ENCODE measurements at places on chromosomes 11 and 22.

GRCh38 chr22:27988704-27989103, 69.6 kb upstream of the PITPNB start:
- no peak for DNase-seq

DNA sequence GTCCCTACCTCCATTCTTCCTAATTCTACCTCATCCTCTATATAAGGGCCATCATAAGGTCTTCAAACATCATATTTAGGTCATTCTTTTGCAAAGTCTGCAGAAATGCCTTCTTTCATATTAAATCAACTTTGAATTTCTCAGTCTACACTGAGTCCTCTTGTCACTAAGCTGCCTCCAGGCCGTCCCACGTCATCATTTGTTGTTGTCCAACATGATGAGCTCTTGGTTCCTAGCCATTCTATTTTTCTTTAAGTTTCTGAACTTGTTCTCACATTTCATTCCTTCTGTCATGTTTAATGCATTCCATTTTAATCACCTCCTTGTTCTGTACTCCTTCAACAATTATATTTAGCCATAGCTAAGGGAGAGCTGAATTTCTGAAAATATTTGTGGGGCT, 59.2 kb upstream of the PGR start:
- DNase-seq: no peak

- DNase-seq: no peak
Observed at GRCh38 chr11:78800096-78800690, 225.5 kb upstream of the NARS2 start.

DNA sequence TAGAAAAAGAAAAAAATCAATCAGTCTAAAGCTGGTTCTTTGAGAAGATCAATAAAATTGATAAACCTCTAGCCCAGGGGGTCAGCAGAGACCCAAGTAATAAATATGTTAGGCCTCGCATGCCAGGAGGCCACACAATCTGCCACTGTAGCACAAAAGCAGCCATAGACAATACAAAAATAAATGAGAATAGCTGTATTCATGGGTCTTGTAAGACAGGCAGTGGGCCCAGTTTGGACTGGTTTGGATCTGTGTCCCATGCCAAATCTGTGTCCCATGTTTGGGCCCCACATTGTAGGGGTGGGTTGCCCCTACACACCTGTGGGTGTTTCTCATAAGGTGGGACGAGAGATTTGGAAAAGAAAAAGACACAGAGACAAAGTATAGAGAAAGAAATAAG, 6.6 kb upstream of the PLAAT4 start:
- no peak for DNase-seq

DNA sequence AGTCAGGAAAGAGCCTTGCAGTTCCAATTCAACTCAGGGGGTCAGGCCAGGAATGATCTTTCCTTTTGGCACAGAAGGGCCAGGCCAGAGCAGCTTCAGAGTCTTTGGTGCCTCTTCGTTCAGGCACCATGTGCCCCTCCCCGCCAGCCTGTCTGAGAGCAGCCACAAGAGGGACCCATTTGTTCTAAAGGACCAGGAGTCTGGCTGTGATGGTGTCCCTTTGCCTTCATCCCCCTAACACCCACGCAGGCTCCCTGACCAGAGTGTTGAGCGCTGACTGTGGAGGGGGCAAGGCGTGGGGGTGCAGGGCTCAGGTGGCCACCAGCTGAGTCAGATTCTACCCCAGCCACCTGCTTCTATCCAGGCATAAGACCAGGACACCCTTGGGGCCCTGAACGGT, 156.4 kb downstream of the TTC17 start:
- DNase-seq: peak; percentile 12

DNA sequence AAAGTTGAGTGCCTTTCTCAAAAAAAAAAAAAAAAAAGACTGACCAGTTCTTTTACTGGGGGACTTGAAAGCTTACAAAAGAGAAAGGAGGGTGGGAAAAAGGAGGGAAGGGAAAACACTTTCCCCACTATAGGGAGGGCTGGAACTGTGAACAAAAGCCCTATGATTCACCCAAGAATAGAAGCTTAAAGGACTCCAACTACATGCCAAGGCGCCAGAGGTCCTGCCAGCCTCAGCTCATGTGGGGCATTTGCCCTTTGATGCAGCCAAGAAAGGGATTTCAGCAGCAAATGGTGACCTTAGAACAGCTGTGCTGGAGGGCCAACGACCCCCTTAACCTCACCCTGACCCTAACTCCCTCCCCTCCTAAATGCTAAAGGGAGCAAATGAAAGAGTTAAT, 160.0 kb downstream of the NTM start:
- DNase-seq: no peak

DNA sequence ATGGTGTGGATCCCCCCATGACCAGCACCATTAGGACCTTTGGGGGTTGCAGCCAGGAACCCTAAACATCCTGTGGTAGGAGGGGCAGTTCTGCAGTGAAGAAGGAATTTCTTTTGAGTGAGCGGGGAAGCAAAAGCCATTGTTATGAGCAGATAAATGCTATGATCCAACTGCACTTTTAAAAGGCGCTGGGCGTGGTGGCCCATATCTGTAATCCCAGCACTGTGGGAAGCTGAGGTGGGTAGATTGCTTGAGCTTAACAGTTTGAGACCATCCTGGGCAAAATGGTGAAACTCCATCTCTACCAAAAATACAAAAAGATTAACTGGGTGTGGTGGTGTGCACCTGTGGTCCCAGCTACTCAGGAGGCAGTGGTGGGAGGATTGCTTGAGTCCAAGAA, 5.9 kb upstream of the TOMM22 start:
- no peak for DNase-seq

GRCh38 chr11:46674463-46675287, 25.7 kb downstream of the ARHGAP1 start:
- no peak for DNase-seq

DNA sequence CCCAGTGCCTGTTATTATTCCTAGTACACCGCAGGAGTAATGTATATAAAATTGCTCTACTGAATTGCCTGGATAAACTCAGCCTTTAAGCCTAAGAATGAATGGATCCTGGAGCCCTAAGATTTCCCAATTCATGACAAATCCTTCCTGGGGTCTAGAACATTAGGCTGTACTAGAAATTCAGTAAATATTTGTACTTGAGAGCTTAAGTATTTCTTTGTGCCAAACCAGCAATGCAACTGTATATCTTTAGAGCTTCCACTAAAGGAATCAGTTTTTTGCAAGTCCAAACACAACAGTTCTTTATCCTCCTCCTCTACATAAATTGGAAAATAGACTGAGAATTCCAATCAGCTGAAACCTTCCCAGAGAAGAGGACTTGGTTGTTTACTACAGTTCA, 65.6 kb downstream of the FAM168A start:
- peak; percentile 21 for DNase-seq

DNA sequence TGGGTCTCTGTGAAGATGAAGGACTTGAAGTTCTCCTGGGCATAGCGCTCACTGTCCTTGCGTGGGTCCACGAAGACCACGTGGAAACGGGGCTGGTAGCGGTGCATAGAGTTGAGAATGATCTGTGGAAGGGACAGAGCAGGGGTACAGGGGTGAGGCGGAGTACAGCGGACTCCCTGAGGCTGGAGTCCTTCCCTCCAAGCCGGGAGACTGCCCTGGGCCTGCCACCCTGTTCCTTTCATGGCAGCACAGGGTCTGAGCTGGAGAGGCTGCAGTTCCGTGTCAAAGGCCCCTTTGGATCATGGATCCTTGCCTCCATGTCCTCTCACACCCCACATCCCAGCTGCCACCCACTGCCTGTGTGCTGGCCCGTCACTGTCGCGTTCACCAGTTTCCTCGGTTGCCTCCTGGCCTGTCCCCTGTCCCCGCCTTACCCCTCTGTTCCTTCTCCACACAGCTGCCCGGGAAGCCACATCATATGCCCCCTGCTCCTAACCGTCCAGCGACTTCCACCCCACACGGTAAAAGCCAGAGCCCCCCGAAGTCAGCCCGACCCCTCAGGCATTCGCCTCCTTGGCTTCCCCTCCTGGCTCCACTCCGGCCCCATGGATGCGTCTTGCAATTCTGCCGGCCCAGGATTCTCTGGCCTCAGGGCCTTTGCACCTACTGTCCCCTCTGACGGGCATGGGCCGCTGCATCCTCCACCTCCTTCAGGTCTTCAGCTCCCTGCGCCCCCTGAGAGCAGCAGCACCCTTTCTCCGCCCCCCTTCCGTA, 3.4 kb upstream of the NUDT8 start:
- no peak for DNase-seq

DNA sequence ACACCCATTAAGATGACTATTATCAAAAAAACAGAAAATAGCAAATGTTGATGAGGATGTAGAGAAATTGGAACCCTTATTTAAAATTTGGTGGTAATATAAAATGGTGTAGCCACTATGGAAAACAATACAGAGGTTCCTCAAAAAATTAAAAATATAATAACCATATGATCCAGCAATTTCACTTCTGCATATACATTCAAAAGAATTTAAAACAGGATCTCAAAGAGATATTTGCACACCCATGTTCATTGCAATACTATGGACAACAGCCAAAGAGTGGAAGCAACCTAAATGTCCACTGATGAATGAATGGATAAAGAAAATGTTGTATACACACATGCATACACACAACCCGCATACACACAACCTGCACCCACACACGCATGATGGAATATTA, 102.2 kb downstream of the FAM168A start:
- no peak for DNase-seq

- no peak for DNase-seq
Observed at GRCh38 chr11:86923999-86924766, 31.0 kb downstream of the FZD4 start.

DNA sequence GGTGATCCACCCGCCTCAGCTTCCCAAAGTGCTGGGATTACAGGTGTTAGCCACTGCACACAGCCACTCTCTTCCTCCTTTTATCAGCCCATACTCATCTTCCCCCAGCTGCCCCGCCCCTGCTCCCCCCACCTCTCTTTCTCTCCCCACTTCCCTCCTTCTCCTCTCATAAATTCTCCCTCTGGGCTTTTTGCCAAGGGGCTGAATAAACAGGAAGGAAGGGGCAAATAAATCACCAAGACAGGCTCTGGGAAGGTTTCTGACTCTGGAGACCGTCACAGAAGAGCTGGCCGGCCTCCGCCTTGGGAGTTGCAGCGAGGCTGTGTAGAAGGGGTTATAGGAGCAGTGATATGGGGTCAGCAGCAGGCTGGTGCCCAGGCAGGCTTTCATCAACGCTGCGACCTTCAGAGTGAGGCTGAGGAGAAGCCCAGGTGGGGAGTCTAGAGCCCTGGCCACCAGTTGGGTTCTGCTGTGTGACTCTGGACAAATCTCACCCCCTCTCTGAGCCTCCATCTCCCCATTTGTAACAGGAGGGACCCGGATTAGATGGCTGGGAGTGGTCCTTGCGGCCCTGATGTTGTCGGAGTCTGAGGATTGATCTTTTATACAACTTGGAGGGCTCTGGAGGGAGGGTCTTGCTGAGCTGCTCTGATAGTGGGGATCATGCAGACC, 62.6 kb upstream of the RASD2 start:
- DNase-seq: peak; percentile 81

- no peak for DNase-seq
Observed at GRCh38 chr11:115981814-115982471, 477.7 kb upstream of the CADM1 start.

GRCh38 chr22:48825802-48826520, 1001.7 kb downstream of the BRD1 start:
- DNase-seq: no peak

GRCh38 chr11:79006854-79007253, 432.2 kb upstream of the NARS2 start:
- DNase-seq: no peak

GRCh38 chr22:44033287-44033686, 9.2 kb downstream of the PARVB start:
- no peak for DNase-seq

DNA sequence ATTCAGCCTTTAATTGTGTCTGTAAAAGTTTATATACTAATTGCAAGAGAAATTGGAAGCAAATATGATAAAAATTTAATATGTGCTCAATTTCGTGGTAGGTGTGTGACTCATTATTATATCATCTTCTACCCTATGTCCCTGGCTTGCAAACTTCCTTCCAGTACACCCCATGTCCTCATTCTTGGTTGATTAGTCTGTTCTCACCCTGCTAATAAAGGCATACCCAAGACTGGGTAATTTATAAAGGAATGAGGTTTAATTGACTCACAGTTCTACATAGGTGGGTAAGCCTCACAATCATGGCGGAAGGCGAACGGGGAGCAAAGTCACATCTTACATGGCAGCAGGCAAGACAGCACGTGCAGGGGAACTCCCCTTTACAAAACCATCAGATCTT, 11.9 kb downstream of the MRGPRX3 start:
- DNase-seq: peak; percentile 78

DNA sequence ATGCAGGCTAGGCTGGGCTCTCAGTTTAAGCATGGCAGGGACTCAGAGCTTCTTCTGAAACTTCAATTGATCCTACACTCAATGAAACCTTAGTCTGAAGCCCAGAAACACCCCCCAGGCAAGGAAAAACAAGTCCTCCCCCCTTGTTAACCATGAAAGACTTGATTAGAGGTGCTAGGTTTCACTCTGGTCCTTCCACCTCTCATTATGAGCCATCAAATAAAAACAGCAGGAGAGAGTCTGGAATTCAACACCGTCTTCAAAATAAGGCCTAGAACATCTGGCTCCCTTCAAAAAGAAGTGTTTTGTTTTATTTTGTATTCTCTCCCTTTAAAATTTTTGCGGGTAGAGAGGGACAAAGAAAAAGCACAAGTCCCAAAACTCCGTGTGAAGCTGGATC, 95.7 kb downstream of the NAT10 start:
- DNase-seq: no peak

- DNase-seq: peak; percentile 84
Observed at GRCh38 chr11:19232910-19233503, 7.7 kb downstream of the E2F8 start.

DNA sequence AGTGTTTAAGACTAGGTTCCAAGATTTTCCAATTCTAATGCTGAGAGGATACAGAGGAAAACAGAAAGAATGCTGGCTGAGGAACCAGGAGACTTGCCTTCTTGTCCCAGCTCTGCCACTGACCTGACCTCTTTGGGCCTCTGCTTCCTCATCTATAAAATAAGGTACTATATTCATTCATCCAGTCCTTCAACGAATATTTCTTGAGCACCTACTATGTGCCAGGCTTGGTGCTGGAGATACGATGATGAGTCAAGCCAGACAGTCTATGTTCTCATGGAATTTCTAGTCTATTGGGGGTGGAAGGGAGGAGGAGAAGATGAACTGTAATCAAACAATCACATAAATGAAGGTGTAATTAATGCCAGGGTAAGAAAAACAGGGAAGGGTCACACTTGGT, 27.8 kb upstream of the UPB1 start:
- DNase-seq: no peak

Data from HCEC 1CT (cell line).